ENCODE measurements at places on chromosomes 2 and 18.

GRCh38 chr2:10307561-10308156 is 5.0 kb downstream of the HPCAL1 start:
- no peak for DNase-seq

DNA sequence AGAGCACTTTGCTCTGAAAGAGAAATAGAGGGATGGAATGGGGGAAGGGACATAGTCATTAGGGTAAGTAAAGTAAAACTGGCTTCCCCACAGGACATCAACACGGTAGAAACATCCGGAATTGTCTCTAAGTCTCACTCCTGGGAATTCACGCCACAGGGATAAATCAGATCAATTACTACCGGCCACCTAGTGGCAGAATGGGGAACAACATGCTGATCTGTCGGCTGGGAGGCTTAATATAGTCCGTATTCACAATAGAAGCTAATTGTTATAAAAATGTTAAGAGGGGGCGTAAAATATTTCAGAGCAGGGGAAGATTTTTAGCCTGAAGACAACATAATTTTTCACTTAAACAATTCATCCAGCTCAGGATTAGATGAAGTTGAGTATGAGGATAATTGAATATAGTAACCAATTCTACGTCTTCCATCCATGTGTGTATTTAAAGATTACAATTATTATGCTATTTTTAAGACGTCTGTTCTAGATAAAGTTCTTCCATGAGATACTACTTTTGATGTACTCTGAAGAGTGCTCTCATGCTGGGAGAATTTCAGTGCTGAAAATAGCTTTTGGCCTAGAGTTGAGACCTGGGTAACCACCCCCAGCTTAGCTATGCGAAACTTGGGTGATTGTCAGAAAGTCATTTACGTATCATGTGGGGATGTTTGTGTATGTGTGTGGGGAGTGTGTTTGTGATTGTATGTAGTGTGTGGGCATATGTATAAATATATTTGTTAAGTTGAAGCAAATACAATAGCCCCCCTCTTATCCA is 65.7 kb downstream of the LRRTM1 start:
- DNase-seq = no peak

GRCh38 chr2:231571661-231572191 is 20.9 kb upstream of the TEX44 start:
- no peak for DNase-seq

DNA sequence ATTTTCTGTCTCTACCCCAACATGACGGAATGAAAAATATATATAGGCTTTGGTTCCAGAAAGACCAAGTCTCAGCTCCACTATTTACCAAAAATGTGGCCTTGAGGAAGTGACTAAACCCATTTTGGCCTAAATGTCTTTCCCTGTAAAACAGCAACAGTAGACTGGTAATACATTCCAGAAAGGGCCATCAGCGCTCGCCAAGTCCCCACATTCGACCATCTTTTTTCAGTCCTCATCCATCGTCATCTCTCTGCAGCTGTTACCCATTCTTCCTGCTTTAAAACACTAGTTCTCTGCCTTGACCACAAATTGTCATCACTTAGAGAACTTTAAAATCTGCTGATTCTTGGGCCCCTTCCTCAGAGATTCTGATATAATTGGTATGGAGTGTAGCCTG is 183.8 kb upstream of the CTAGE1 start:
- DNase-seq = no peak

- DNase-seq = no peak
Observed at GRCh38 chr2:24814516-24814915, 21.3 kb downstream of the CENPO start.

DNA sequence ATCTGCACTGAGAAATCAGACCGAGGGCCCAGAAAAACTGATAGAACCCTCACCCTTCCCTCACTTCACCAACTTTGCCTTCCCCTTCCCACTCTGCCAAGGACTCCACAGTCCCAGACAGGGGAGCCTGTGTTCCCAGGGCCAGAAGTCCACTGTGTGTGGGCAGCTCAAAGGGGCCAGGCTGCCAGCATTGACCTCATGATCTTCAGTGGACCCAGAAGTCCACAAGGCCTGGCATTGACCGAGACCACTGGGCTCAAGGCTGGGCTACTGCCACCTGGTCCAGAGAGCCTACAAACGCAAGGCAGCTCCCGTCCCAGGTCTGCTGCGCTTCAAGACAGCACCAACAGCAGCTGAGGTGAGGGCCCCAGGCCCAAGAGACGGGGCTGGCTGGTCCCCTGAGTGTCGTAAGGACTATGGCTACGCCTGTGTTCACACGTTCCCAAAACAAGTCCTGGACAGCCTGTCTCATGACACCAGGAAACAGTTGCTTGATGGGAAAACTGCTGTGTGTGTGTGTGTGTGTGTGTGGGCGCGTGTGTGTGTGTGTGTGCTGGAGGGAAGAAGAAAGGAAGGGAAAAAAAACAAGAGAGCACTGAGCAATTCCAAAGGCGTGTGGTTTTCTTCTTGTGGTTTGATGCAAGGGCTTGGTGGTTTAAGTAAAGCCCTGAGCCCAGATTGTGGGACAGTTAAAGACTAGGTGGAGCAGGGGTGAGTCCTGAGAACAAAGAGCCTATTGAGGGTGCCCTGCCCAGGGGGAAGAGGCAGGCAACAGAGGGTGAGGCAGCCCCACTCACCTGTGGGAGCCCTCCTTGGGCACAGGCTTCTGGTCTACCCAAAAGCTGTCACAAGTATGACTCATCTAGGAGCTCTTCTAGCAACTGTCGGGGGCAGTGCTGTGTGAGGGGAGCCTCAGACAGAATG is 46.6 kb upstream of the ZBTB7C start:
- no peak for DNase-seq

- no peak for DNase-seq
Observed at GRCh38 chr18:76376668-76377358, 118.2 kb downstream of the ZNF516 start.

GRCh38 chr2:133338224-133338623 is 230.0 kb downstream of the NCKAP5 start:
- DNase-seq = no peak

DNA sequence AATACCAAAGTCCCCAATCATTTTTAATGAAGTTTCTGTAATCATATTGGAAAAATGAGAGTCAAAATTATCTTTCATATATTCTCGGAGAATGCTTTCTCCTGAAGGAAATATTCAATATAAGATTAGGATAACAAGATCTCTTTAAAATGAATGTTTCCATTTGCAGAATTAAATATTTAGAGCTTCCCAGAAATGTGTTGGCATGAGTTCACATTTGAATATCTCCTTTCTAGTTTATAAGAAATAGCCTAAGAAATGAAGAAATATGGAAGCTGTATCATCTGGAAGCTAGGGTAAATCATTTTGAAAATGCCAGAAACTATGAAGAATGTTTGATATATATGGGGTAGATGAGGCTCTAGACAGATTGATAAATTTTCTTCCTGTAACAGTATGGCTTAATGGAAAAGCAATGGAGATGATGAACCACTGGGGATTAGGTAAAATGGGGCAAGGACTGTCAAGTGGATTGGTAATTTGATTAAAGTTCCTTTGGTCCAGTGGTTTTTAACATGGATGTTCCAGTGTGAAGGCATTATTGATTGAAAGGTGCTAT is 184.6 kb upstream of the ZNF804A start:
- no peak for DNase-seq

DNA sequence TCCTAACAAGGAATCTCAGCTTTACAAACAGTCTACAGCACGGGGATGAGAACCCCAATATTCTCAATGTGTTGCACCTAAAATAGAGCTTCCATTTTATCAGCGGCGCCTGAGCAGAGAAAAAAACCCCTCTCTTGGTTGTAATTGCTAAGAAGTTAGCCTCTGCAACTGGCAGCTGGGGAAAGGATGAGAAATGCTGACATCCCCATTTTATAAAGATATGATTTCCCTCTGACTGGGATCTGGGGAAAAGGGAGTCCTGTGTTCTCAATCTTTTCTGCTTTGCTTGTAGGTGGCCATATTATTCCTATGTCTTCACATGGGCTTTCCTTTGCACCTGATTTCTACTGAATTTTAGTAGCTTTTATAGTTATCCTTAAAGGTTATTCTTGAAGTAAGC is 981.4 kb upstream of the DDX18 start:
- DNase-seq = no peak

GRCh38 chr2:28390746-28391563 is 1.7 kb upstream of the FOSL2 start:
- DNase-seq = no peak

- DNase-seq = no peak
Observed at GRCh38 chr2:173940208-173941020, 24.8 kb downstream of the SP3 start.

GRCh38 chr2:187769437-187769836 is 215.2 kb upstream of the TFPI start:
- DNase-seq = no peak

- DNase-seq = peak; percentile 49
Observed at GRCh38 chr2:145752091-145752806, 1232.3 kb upstream of the ZEB2 start.

- DNase-seq = no peak
Observed at GRCh38 chr18:80229363-80229762, 18.0 kb downstream of the PARD6G start.

- DNase-seq = no peak
Observed at GRCh38 chr2:74858281-74858680, 24.4 kb downstream of the HK2 start.

GRCh38 chr2:148529745-148530144 is 114.8 kb upstream of the EPC2 start:
- no peak for DNase-seq

DNA sequence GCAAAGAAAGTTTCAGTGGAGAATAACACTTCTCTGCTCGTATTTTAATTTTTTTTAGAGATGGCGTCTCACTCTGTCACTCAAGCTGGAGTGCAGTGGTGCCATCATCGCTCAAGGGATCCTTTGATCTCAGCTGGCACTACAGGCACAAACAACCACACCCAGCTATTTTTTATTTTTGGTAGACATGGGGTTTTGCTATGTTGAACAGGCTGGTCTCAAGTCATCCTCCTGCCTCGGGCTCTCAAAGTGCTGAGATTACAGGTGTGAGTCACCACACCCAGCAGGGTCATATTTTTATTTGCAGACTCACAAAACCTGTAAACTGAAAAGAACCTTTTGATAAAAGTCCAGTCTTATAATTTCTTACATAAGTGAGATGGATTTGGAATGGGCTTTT is 2.6 kb downstream of the TRAK2 start:
- DNase-seq = no peak

- DNase-seq = no peak
Observed at GRCh38 chr2:152280780-152281179, 54.2 kb upstream of the FMNL2 start.

- DNase-seq = peak; percentile 3
Observed at GRCh38 chr18:71443706-71444480, 1100.2 kb downstream of the CBLN2 start.

DNA sequence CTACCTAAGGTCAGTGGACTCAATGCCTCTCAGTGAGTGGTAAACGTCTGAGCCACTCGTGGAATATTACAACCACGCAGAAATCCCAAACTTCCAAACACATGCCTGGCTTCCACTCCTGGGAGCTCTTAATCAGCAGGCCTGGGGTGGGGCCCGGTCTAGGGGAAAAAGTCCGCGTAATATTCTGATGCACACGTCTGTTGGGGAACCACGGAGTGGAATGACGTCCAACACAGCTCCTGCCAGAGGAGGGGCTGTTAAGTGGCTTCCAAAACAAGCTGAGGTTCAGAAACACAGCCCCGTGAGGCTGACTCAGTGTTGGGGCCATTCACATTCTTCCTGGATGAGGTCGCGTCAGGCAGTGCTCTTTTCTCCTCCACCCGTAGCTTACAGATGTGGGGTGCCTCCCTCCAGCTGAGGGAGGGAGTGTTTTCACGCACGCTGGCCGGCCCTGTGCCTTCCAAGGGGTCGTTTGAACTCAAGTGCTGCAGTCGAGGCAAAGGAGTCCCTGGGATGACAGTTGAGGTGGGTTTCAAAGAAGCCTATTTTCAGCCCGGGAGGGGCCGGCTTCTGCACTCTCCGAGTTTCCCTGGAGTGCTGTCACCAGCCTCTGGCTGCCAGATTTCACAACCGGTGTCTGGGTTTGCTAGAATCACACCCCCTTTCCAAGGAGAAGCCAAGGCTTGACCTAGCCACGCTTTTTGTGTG is 73.1 kb downstream of the ACKR3 start:
- DNase-seq = no peak

DNA sequence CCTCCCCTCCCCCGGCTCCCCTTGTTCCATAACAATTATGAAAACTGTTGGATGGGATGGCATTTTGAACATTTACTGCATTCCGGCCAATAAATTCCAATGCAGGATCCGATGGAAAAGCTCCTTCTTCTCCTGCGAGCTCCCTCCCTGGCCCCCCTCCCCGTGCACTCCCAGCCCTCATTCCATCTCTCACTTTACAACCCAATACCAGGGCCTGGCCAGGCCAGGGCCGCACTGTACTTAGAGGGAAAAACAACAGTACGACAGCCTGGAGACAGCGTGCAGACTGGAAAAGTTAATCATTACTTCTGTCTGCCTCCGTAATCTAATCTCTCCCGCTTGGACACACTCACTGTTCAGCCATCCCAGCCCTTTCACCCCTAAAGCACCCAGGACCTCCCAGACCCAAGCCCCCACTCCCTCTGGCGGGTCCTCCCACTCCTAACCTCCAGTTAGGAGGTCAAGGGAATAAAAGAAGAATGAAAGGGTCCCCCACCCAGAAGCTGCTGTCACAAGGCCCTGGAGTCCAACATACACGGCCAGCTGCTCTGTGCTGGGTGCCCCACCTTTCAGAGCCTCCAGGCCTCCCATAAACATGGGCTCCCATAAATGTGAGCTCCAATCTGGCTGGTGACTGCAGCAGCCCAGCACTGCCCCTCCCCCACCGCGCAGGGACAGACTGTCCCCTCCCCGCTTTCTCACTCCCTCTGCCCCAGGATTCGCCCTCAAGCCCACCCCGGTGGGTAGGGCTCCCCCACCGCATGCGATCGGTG is 20.6 kb downstream of the SMAD7 start:
- DNase-seq = peak; percentile 88

DNA sequence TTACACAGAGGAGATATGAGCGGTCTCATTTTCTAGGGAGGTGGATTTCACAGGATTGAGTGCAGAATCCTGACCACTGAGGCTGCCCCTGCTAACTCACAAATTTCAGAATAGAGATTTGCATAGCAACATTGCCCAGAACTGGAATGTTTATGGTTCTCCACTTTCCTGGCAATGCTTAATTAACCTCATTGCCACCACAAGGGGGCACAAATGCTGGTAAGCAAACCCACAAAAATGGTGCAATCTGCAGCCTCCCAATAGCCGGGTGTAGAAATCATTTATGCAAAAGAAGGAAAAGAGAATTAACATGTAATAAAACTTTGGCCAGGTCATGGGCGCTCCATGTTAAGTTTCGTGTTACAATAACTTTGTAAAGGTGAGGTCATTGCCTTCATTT is 112.4 kb downstream of the CYRIA start:
- DNase-seq = no peak

GRCh38 chr2:113124984-113125855 is 2.2 kb upstream of the IL1RN start:
- DNase-seq = no peak

Measured in right renal cortex interstitium (tissue), 3 donors.